ENCODE measurements at places on chromosomes 11 and 22.
A peak's percentile ranks its signal among the peaks of the same experiment; 100 is the strongest.

GRCh38 chr11:14376920-14377319 lies 17.9 kb upstream of the RRAS2 start:
- DNase-seq = peak; percentile 28

DNA sequence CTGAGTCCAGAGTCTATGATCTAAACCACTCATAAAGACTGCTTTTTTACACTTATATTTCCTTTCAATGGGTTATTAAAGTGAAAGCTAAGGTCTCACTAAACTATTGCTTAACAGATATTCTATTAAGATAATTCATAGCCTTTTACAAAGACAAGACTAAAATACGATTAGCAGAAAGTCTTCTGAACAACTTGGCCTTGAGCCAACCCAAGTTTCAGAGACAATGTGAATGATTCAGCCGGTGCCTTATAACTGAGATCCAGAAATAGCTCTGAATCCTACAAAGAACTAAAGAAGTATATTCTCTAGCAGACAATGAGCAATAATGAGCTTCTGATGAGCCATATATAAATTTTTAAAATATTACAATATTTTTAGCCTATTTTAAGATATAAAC lies 41.5 kb upstream of the CARD18 start:
- DNase-seq = peak; percentile 57

GRCh38 chr22:27976586-27976985 lies 57.5 kb upstream of the PITPNB start:
- no peak for DNase-seq

- no peak for DNase-seq
Measured at GRCh38 chr11:45021692-45022141, 71.0 kb upstream of the TP53I11 start.

DNA sequence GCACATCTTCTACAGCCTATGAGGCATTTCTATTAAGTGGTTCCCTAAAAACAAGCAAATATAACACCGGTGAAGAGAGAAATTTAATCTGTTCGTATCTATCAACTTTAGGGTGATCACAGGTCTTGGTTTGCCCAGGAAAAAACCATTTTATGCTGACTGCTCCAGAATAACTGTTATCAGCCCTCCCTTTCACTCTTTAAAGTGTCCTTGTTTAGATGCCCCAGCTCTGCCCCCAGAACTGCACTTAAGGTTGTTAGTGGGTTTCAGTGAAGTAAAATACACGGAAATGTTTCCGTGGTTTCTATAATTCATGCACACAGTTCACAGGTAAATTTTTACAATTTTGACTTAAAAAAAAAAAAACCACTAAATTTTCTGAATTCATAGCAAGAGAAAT lies 70.0 kb downstream of the NARS2 start:
- no peak for DNase-seq

GRCh38 chr11:73452726-73453125 lies 76.5 kb downstream of the RELT start:
- DNase-seq = peak; percentile 39

DNA sequence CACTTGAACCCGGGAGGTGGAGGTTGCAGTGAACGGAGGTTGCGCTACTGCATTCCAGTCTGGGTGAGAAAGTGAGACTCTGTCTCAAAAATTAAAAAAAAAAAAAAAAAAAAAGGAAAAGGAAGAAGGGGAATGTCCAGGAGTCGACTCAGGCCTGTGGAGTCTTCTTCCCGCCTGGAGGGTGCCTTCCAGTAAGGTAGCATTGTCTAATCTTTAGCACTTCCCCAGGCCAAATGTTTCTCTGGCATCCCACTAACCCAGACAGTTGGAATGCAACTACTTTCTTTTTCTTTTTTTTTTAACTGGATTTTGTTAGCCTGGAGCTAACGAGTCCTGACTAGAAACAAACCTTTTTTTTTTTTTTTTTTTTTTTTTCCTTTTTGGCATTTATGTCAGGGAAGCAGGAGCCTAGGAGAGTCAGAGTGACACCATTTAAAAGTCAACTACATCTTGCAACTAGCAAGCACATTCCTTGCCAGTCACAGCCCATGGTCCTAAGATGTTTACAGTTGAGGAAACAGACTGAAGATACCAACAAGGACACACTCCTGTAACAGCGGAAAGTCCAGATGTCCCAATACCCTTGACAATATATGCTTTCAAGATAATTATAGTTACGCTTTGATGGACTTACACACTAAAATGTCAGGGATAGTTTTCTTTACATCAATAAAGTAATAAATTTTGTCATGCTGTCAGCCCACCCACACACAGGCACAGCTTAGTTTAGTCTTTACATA lies 10.6 kb downstream of the PLET1 start:
- peak; percentile 92 for DNase-seq

GRCh38 chr11:120392793-120393192 lies 56.6 kb downstream of the ARHGEF12 start:
- no peak for DNase-seq

DNA sequence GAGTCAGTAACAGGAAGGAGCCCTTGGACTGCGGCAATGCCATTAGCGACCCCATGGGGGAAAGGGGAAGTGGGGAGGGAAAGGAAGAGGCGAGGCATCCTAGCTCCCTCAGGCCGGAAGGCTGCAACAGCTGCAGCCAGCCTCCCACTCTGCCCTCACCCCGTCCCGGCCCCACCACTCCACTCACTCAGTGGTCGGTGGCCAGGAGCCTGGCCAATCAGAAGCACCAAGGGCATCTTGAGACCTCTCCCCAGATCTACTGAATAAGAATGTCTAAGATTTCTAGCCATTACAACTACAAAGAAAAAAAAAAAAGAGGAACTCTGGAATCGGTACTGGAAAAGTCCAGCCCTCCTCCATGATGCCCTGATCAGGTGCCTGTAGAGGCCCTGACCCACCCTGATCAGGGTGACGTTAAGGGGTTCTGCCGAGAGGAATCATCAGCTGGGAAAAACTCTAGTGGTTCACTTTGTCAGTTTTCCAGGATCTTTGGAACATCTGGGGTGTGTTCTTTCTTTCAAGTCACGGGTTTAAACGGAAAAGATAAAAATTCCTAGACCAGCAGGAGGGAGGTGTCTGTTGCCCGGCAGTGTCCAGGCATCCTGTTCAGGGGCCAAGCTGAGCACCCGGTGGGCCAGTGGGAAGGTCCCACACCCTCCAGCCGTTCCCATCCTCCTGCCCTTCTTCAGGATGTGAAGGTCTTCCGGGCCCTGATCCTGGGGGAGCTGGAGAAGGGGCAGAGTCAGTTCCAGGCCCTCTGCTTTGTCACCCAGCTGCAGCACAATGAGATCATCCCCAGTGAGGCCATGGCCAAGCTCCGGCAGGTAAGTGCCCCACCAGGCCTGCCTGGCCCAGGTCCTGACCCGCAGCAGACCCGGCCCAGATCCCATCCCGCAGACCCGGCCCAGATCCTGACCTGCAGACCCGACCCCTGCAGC lies 14.4 kb downstream of the OAF start:
- DNase-seq = no peak

GRCh38 chr11:67433536-67434394 lies 3.7 kb downstream of the PTPRCAP start:
- DNase-seq = no peak

DNA sequence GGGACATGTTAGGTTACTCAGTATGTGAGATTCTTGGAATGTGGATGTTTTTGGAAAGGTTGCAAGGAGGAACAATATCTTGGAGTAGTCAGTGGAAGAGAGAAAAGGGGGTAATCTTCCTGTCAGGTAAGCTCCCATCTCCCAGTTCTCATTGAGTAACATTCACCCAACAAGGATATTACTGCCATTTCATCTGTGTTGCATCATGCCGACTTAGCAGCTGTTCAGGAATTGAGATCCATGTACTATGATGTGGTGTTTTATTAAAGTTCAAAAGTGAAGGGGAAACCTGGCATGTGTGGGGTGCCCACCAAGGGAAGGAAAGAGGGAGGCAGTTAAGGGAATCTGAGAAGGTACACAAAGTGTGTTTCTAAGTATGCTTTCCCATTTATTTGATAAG lies 58.4 kb upstream of the RASSF10 start:
- peak; percentile 44 for DNase-seq

DNA sequence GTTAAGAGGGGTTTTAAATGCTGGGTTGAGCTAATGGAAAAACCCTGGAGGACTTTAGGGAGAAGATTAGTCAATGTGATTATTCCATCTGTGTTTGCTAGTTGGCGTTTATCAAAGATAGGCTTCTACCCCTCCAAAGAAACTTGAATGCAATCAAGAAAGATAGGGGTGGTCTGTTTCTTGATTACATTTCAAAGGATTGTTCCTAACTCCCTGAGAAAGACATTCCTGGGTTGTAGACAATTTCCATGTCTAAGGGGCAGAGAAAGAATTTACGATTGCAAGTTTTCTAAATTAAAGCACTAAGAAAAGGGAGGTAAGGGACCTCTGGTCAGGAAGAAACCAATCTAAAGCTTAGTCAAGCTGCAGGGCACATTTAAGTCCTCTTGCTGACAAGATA lies 2268.7 kb downstream of the LRRC4C start:
- no peak for DNase-seq

GRCh38 chr11:69486773-69487291 lies 5.4 kb downstream of the LINC01488 start:
- DNase-seq = no peak

- DNase-seq = no peak
Measured at GRCh38 chr11:17415523-17416104, 27.2 kb upstream of the KCNJ11 start.

DNA sequence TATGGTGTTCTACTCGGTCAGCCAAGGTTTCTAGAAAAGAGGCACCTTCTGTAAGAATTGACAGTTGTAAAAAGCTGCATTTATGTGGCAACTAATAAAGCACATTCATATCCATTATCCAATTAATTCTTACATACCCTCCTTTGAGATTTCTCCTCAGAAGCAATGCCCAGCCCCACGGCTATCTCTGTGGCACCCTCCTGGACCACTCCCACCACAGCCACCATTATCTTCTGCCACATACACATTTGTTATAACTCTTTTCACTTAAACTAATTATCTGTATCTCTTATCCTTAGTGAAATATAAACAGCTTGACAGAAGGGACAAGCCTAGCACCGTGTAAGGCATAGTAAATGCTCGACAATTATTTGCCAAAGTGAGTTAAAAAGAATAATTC lies 48.5 kb downstream of the PAK1 start:
- DNase-seq = no peak

DNA sequence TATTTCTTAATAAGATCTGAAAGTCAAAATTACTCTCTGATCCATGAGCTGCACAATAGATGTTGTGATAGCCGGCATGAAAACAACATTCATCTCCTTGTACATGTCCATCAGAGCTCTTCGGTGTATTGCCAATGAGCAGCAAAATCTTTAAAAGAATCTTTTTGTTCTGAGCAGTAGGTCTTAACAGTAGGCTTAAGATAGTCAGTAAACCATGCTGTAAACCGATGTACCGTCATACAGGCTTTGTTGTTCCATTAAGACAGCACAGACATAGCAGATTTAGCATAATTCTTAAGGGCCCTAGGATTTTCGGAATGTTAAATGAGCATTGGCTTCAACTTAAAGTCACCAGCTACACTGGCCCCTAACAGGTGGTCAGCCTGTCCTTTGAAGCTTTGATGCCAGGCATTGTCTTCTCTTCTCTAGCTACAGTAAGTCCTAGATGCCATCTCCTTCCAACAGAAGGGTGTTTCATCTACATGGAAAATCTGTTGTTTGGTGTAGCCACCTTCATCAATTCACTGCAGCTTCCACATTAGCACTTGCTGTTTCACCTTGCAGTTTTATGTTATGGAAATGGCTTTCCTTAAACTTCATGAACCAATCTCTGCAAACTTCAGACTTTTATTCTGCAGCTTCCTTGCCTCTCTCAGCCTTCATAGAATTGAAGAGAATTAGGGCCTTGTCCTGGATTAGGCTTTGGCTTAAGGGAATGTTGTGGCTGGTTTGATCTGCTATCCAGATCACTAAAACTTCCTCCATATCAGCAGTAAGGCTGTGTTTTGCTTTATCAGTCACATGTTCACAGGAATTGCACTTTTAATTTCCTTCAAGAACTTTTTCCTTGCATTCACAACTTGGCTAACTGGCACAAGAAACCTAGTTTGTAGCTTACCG lies 28.4 kb downstream of the RRP8 start:
- no peak for DNase-seq

DNA sequence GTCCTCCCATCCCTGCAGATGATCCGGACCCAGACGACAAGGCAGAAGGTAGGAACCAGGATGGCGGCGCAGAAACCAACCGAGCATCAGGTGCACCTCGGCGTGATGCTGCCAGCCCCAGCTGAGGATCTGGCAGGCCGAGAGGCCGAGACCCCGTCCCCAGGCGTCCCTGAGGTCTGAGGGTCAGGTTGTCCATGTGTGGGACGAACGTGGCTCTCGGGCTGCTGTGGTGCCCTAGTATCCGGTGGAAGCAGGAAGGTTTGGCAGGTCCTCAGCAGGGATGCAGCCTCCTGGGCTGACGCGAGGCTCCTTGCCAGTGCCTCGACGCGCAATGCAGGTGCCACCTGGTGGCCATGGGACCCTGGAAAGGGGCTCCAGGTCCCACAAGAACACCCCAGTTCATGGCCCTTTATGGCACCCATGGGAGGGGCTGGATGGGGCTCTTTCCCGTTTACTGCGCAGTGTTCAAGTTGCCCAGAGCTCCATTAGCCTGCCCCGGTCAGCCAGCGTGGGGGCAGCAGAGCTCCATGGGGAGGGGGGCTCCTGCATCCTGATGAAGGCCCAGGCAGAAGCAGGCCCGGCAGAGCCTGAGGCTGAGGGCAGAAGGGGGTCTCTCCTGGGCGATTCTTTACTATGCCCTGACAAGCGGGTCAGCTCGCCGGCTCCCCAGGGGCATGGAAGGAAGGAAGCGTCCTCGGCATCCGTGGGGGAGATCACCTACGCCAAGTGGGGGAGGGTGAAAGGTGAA lies 129.9 kb downstream of the CTTN start:
- DNase-seq = no peak

DNA sequence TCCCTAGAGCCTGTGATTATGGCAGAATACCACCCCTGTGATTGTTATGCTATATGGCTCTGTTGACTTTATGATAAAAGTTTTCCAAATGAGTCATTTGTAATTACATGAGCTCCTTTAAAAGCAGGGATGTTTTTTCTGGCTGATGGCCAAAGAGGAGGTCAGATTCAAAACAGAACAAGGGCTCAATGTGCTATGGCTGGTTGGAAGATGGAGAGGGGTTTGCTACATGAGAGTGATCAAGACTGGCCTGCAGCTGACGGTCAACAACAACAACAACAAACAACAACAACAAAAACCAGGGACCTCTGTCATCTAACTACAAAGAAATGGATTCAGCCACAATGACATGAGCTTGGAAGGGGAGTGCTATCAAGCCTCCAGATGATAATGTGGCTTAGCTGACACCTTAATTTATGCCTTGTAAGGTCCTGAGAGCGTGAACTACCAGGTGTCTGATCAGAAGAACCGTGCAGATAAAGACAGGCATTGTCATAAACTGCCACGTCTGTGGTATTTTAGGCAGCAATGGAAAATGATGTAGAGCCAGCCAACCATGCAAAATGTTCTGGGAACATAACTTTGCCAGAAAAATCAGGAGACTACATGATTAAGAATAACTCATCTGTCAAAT lies 47.2 kb downstream of the PIWIL3 start:
- no peak for DNase-seq

DNA sequence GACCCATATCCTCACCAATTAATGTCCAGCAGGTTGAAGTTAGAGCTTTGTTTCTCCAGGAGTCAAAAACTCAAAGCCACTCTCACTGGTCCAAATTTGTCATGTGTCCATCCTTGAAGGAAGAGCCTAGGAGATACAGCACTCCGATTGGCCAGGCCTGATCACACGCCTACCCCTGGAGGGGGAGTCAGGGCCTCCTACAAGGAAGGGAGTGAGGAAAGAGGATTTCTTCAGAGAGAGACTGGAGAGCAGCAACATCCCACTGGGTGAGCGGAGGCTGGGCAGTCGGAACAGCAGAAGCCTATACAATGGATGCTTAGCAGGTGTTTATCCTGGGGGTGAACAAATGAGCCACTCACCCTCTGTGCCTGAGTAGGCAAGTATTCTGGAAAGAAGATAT lies 113.9 kb downstream of the TRIM29 start:
- DNase-seq = no peak

GRCh38 chr11:116835042-116835772 lies 2.2 kb downstream of the APOA1 start:
- no peak for DNase-seq
